ENCODE measurements at places on chromosomes 13 and 19. TPM values are rescaled to one million over a fixed set of nuclear protein-coding genes. Genes with fewer than 3 reads are reported as not detected.

GRCh38 chr13:80251403-80251802, 89.5 kb downstream of the SPRY2 start:
- no peak for DNase-seq

DNA sequence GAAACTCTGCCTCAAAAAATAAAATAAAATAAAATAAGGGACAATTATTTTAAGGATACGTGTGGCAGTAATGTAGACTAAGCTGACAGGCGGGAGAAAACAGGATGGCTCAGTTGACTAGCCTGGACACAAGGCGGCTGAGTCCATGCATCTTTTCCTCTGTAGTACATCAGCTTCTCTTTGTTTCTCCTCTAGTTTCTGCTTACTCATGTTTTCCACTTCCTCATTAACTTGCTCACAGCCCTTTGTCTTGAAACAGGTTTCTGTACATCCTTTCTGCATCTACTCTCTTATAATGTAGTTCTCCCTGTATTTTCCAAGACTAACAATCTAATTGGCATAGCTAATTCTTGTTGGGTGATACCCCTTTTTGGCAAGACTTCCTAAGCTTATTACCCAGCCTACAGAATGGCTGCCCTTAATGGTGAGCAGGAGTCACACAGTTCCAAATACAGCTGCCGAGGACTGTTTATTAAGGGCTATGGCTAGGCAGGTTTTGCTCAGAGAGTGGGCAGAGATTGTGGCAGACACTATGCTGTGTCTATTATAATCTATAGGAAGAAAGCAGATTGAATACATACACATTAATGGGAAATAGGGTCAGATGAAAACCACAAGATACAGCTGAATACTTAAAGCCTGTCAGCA, 58.7 kb upstream of the KLF5 start:
- no peak for DNase-seq

Gene FXYD5
- 24.2 TPM for total RNA-seq

Gene TYROBP
- total RNA-seq, result not detected
